Esophagus squamous epithelium (tissue), 5 donors: ENCODE measurements at places on chromosomes 16 and 17.

DNA sequence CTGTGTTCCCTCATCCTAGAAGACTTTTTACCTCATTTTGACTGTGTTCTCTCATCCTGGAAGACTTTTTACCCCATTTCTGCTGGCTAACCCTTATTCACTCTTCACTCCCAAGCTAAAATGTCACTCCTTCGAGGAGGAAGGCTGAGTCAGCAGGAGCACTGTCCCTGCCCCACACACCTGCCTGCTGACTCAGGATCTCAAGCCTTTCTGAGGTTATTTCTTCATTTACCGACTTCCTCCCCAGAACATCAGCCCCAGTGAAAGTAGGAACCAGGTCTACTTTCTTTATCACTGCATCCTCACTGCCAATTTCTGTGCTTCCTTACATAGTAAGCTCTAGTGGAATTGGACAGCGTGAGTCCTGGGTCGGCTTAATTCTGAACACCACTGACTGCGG, 220.6 kb downstream of the HS3ST4 start:
- DNase-seq = no peak

- DNase-seq = no peak
Measured at GRCh38 chr16:27414788-27415431, 12.9 kb downstream of the IL21R start.

DNA sequence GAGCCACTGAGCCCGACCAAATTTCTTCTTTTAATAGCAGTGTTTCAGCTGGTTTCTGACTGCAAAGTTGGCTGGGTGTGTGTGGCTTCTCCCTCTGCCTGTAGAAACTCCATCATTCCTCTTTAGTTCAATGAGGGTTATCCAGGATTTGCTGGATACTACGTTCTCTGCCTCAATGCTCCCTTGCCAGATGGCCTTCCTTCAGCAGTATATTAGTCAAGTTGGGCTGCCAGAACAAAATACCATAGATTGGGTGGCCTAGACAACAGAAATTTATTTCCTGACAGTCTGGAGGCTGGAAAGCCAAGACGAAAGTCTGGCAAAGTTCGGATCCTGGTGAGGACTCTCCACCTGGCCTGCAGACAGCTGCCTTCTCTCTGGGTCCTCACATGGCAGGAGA, 103.7 kb downstream of the NOG start:
- no peak for DNase-seq

- DNase-seq = no peak
Measured at GRCh38 chr16:80092681-80093080, 448.1 kb upstream of the DYNLRB2 start.

- no peak for DNase-seq
Measured at GRCh38 chr16:14353340-14353739, 276.7 kb downstream of the PARN start.

- no peak for DNase-seq
Measured at GRCh38 chr16:79605999-79606398, 5.5 kb upstream of the MAF start.

DNA sequence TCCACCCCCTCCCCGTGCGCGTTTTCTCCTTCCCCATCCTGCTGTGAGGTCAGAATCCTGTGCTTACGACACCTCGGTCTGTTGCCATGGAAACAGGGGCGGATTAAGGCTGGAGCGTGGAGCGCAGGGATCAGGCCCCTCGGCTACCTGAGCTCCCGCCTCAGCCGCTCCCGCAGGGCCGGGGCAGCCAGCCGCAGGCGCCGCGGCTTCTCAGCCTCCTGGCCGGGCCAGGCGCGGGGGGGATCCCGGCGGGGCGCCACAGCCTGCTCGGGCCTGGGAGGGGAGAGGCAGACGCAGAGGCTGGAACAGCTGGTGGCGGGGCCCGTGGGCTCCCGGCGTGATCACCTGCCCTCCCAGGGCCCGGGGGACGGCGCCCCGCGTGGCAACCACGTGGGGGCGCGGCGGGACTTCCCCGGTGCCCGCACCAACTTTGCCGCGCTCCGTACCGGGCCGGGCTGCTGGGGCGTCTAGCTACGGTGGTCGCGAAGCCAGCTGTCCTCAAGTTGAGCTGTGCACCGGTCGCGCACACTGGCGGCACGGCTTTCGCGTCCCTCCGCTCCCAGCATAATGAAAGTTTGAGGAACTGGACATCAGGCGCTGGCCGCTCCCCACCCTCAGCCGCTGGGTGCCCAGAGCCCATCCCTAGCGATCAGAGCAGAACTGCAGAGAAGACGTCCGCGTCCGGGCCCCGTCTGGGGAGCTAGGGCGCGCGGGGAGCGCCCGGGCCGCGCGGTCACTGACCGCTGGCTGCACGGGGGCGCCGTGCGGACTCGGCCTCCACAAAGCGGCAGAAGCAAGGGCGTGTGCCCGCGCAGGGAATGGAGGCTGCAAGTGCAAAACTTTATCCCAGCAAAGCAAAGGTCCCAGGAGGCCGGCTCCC, 1.2 kb downstream of the RTN4RL1 start:
- no peak for DNase-seq

DNA sequence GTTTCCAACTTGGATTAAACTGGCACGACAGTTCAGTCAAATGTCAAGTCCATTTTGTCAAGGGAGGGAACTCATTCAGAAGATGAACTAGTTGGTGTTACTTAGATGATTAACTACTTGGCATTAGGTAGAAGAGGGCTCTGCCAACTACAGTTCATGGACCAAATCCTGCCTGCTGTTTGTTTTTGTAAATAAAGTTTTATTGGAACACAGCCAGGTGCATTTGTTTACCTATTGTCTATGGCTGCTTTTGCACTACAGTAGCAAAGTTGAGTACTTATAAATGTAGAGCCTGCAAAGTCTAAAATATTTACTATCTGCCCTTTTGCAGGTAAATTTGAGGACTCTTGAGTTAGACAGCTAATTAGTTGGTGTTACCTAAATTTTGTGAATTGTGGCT, 410.0 kb downstream of the MAF start:
- DNase-seq = no peak

- DNase-seq = no peak
Measured at GRCh38 chr17:79189305-79189704, 114.7 kb downstream of the ENGASE start.

GRCh38 chr17:48004983-48005382, 32.6 kb downstream of the COPZ2 start:
- DNase-seq = no peak

DNA sequence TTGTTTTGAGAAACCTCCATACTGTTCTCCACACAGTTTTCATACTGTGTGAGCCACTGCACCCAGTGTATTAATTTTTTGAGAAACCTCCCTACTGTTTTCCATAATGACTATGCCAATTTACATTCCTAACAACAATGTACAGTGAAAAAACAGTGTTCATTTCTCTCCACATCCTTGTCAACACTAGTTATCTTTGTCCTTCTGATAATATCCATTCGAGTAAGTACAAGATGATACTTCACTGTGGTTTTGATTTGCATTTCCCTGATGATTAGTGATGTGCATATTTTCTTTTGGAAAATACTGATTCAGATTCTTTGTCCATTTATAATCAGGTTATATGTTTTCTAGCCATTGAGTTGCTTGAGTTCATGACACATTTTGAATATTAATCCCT, 462.0 kb downstream of the CDH11 start:
- no peak for DNase-seq

DNA sequence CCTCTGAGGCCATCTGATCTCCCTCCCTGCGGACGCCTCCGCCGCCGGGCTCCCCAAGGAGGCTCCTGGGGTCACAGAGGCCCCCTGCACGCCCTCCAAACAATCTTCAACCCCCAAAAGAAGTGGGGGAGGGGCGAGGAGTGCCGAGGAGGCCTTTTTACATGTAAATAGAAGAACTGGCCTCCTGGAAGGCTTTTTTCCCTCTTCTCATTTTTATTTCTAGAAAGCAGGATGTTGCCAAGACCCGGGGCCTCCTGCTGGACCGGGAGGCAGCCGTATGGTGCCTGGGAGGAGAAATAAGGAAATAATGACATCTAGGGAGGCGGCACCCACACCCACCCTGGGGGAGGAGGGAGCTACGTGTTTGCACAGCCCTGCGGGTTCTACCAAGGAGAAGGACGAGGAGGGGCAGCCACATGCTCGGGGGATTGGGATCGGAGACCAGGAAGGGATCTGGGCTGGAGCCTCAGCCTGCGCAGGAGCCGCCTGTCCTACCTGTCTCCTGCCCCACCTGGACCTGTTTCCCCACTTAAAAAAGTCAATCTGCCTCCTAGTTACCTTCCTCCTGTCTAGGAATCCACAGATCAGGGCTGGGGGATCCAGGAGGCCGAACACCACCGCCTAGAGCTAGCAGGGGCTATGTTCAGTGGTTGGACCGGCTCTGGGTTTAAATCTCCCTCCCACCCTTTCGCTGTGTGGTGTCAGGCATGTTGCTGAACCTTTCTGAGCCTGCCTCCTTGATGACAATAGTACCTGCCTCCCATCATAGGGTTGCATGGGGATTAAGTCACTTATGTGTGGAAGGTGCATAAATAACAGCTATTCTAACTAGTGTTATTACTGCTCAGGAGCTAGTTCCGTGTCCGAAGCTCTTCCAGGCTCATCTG, 175.7 kb upstream of the GSE1 start:
- no peak for DNase-seq

- no peak for DNase-seq
Measured at GRCh38 chr16:65940711-65941110, 425.8 kb upstream of the CDH5 start.

GRCh38 chr17:57954397-57955182, 622 bp downstream of the CUEDC1 start:
- no peak for DNase-seq

DNA sequence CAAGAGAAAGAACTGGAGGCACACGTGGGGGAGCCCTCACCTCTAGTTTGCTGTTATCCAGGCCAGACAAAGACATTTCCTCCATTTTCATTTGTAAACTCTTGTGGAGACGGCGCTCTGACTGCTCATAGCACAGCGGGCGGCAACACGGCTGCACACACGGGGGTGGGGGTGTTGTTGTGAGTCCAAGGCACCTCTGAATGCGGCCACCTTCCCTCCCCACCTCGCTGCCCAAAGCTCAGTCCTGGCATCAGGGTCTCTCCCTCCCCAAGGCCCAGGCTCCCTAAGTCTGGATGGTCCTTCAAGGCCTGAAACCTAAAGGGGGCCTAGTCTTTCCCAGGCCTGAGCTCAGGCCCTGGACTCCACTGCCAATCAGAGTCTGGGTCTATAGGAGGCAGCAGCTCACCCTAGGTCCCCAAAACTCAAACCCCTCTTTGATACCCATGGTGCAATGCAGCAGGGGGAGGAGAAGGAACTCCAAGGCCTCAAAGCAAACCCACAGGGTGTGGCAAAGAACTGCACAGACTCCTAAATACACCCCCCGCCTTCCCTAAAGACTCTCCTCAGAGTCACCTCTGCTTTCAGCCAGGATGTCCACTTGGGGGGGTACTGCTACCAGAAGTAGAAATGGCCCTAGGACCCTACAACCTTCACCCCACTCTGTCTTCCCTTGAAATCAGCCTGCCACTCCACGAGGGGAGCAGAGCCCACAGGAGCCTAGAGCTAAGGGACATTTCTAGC, 1.5 kb downstream of the ATXN7L3 start:
- DNase-seq = no peak

- no peak for DNase-seq
Measured at GRCh38 chr17:74234486-74234885, 21.1 kb downstream of the TTYH2 start.

GRCh38 chr16:73569266-73569980, 521.5 kb upstream of the ZFHX3 start:
- no peak for DNase-seq

- DNase-seq = no peak
Measured at GRCh38 chr17:78027121-78027520, 68.6 kb downstream of the TNRC6C start.

GRCh38 chr17:65085397-65085796, 28.9 kb upstream of the GNA13 start:
- no peak for DNase-seq

GRCh38 chr16:70290949-70291519, 1.7 kb upstream of the AARS1 start:
- DNase-seq = no peak

GRCh38 chr17:45341533-45342158, 24.8 kb upstream of the MAP3K14 start:
- no peak for DNase-seq

DNA sequence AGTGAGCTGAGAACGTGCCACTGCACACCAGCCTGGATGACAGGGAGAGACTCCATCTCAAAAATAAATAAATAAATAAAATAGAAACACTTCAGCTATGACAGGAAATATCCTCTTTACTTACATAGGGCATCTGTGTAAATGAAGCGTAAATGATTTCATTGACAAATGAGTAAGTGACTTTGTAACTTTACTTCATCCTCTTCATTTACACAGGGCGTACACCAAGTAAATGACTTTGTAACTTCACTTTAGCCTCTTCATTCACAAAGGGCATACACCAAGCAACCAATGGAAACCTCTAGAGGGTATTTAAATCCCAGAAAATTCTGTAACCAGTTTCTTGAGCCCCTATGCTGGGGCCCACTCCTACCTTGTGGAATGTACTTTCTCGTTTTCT, 16.2 kb upstream of the KLHDC4 start:
- no peak for DNase-seq

GRCh38 chr17:79473111-79473875, 137.6 kb downstream of the RBFOX3 start:
- no peak for DNase-seq

DNA sequence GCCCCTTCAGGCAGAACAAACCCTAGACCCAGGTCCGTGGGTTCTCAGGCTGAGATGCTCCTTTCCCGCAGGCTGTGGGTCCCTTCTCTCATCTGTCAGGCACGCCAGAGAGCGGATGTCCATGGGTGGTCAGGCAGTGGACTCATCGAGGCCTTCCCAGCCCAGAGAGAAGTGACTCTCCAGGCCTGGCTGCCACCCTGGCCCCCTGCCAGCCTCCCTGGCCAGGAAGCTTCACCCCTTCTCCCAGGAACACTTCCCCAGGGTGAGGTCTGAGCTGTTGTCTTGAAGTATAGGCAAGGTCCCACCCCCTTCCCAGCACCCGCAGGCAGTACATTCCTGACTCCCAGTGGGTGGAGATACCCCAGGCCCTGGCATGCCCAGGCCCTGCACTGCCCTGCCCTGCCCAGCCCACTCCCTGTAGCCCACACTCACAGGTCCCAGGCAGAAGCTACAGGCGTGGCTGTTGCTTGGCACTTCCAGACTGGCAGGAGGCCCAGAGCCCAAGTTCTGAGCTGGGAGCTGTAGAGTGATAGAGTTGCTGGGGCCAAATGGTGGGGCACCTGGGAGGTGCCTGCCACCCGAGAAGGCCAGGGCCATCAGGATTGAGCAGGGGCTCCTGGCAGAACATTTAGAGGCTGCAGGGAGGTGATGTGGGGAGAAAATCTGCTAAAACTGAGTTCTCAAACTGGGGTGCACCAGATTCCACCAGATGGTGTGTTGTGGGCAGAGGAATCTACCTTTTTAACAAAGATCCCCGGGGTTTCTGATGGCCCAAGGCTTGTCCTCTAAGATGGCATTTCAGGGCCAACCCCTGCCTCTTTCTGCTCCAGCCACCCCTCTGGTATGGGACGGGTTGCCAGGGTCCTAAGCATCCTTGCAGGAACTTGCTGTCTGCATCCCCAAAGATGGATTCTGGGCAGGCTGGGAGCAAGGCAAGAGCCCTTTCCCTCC, 6.7 kb downstream of the ITGA3 start:
- DNase-seq = no peak

- no peak for DNase-seq
Measured at GRCh38 chr16:73298562-73298961, 250.6 kb upstream of the ZFHX3 start.

- DNase-seq = no peak
Measured at GRCh38 chr17:27408891-27409290, 47.4 kb upstream of the KSR1 start.

GRCh38 chr17:9410301-9410700, 165.3 kb downstream of the STX8 start:
- DNase-seq = no peak
